ENCODE measurements at places on chromosomes 7 and 10.

- no peak for DNase-seq
These were observed 85.1 kb downstream of the DNMBP start for GRCh38 chr10:99924451-99925255.

DNA sequence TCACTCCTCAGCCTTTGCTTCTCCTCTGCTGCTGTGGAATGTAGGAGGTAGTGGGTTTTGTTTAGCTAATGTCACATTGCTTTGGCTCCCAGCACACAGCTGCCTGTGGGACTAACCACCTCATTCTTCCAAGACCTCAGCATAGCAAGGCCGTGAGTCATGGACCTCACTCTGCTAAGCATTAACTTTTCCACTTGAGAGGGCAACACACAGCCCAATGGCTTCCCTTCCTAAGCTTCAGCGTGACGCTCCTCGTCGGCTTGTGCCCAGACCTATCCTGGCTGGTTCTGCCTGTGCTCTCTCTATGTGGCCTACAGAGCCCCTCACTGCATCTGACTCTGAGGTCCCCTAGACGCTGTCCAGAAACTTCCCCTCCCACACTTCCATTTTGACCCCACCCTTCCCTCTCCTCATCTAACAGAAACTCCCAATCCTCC lies 23.3 kb downstream of the MYOF start:
- DNase-seq: no peak

- peak; percentile 44 for DNase-seq
These were observed 287.0 kb upstream of the CDC14C start for GRCh38 chr7:48637382-48637781.

DNA sequence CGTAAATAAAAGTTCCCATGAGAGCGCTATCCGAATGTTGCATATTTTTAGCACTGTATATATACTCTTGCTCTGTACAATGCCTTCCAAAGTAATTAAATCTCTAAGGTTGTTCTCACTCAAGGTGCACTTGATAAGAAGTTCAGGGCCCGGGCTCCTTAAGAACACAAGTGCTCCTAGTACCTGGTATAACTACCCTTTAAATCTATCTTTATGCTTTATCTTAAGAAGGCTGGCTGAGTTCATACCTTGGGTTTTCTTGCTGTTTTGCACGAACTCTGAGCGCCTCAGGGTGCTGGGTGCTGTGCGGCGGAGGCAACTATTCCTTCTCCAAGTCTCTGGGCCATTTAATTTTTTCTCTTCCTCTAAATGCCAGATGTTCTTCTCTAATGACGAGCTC lies 80.4 kb downstream of the DNMBP start:
- DNase-seq: no peak

DNA sequence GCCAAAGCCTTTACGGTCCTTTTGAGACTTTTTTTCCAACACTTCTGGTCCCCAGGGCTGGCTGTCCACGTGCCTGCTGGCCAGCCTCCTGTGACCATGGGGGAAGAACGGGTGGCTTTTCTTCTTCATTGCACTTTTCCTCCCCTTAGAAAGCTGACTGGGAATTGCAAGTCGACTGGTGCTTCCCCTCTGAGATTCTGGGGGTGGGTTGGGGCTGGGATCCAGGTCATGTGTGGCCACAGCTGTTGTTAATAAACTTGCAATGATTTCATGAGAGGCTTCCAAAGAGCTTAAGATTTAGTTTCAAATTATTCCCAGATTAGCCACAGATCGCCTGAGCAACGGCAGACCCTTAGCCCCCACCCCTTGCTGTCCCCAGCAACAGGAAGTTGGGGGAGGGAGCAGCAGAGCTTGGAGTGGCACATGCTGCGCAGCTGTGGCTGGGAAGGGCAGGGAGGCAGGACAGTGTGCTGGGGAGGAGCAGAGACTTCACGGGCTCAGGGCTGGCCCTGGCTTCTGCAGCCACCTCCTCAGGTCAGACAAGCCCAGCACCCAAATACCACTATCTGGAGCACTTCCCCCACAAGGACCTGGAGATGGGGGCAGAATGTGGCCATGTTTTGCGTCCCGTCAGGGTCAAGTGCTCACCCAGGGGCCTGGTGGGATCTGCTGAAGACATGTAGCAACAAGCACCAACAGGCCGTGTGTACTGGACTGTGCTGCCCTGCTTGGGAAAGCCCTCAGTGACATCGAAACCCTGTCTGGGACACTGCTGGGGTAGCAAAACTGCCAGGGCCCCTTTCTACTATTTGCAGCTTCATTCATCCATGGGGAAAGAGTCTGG lies 147.1 kb downstream of the RNF216 start:
- DNase-seq: peak; percentile 7

- DNase-seq: no peak
These were observed 3.3 kb downstream of the ITGB1 start for GRCh38 chr10:32954545-32955298.

GRCh38 chr7:36742911-36743775 lies 18.8 kb upstream of the AOAH start:
- DNase-seq: no peak

DNA sequence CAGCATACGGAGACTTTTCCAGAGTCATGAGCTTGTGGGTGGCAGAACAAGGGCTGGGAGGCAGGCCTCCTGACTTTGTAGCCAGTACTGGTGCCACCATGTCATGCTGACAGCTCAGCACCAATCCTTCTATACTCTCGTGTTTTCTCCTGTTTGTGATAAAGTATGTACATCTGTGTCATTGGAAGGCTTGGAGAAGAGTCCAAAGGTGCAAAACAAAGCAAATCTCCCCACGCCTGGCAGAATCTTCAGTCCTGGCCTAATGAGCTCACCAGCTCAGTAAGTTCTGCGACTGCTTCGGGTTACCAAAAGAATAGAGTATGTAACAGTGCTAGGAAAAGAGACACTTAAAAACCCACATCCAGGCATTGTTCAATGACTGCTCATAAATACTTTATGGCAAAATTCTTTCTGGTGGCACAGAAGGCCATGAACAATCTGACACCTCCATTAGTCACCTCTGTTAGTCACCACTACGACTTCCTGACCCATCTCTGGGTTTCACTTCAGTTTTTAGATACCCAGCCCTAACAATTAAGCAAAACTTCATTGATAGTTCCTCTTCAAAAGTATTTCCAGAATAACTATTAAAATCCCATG lies 24.5 kb downstream of the STEAP1 start:
- no peak for DNase-seq

GRCh38 chr10:79237454-79238157 lies 109.7 kb upstream of the PPIF start:
- no peak for DNase-seq

- DNase-seq: no peak
These were observed 23.3 kb downstream of the PRPS1L1 start for GRCh38 chr7:18004372-18004771.

GRCh38 chr10:29481906-29482440 lies 152.8 kb downstream of the SVIL start:
- DNase-seq: no peak

- no peak for DNase-seq
These were observed 83.1 kb upstream of the EGR2 start for GRCh38 chr10:62899311-62899710.

- DNase-seq: no peak
These were observed 92.6 kb downstream of the MLLT10 start for GRCh38 chr10:21626457-21627161.

GRCh38 chr10:44938956-44939355 lies 20.6 kb upstream of the RASSF4 start:
- DNase-seq: no peak

- no peak for DNase-seq
These were observed 11.3 kb downstream of the DUSP5 start for GRCh38 chr10:110508806-110509544.

DNA sequence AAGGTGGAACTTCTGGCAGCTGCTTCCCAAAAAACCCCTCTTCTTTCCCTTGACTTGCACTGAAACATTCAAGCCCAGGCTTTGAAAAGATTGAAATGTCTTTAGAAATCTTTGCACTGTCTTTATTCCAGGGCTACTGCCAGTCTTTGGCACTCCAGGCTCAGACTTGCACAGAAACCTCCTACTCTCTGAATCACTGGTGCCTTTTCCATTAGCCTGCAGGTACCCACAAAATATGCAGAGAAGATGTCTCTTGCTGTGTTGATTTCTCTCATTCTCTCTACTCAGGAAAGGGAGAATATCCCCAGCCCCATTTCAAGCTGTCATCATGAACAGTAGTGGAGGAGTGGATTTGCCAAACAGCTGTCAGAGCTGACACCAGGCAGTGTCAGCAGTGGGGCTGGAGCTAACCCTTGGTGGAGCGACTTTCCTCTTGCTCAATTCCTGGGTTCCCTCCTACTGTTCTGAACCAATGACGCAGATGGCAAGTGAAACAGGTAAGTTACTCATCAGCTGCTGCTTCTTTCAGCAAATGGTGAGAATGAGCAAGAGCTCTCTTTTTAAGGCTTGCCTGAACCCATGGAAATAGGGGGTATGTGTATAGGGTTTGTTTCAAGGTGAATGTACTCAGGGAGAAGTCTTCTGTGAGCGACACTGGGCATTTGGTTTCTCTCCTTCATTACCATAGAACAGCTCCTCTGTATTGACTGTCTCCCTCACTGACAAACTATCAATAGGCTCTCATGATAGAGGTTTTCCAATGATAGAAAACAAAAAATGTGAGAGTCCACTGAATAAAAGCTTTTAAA lies 362.4 kb downstream of the ADRA2A start:
- no peak for DNase-seq

DNA sequence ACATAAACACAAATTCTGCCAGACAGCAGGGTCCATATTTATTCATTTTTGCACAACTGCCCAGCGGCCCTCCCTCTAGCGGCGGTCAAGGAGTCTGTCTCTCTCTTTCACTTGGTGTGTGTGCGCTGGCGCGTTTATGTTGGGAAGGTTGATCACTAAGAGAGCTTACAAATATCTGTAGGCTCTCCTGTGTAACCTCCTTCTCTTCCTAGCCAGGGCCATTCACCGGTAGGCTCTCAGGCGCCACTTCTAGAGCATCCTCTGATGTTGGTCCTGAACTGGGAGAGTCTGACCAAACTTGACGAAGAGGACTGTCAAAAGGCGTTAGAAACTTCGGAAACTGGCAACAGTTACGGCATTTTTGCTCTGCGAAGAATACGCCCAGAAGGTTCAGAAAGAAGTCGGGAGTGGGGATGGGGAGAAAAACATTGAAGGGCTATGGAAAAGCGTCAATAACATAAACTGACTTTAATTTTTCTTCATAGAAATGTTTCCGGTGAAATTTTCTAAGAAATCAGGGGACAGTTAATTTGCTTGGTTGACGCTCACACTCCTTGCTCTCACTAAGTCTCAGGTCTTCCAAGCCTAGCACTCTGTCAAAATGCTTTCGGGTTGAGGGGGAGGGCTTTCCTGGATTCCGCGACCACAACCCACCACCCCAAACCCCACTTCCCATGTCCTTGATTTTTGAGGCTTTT lies 731.1 kb downstream of the ZWINT start:
- DNase-seq: no peak

- DNase-seq: no peak
These were observed 250.0 kb downstream of the CDC14C start for GRCh38 chr7:49174396-49174795.

- DNase-seq: no peak
These were observed 854 bp downstream of the CTBP2 start for GRCh38 chr10:125159486-125159931.

GRCh38 chr10:112986544-112987190 lies 36.6 kb downstream of the TCF7L2 start:
- DNase-seq: no peak

GRCh38 chr7:117711556-117711955 lies 161.7 kb downstream of the CTTNBP2 start:
- DNase-seq: no peak

GRCh38 chr7:69670701-69671100 lies 72.4 kb downstream of the AUTS2 start:
- no peak for DNase-seq

DNA sequence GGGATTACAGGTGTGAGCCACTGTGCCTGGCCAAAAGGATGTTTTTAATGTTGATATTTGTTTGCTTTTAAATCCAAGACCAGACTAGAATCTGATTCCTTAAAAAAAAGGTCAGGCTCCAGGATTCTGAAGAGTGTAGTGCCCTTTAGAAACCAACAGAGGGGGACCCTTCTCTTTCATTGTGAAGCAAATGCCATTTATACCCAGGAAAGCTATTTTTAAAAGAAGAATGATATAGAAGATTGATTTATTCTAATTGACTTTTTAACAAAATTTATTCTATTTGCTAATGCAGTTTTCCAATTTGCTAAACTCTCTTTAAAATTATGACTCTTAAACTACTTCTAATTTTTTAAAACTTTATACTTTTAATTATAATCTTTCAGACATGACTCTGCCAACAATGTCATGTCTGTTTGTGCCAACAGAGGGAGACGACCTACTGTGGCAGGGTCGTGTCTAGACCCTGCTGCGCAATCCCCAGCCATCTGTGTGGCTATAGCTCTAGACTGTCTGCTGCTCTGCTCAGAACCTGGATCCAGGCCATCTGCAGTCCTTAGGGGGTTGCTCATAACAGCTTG lies 201.0 kb upstream of the IMMP2L start:
- DNase-seq: no peak

GRCh38 chr10:62384057-62384446 lies 9.9 kb downstream of the ZNF365 start:
- DNase-seq: no peak
